ENCODE measurements at places on chromosomes 3 and 15. TPM values are rescaled to one million over a fixed set of nuclear protein-coding genes. Genes with fewer than 3 reads are reported as not detected.

DNA sequence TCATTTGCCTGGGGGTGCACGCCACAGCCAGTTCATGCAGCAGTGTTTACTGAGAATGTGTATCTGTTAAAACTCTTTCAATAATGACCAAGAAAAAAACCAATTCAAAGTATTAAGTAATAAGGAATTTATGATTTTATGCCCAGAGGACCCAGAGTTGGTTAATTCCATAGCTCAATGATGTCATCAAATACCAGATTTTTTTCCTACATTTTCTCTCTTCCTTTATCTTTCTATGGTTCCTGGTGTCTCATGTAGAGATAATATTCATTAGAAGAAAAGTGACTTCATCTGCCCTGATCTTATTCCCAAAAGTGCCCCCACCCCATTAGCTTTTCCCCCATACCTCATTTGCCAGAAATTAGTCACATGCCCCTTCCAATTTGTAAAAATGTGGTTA lies 44.6 kb upstream of the LMCD1 start:
- no peak for DNase-seq

GRCh38 chr15:75114327-75114726 lies 87.4 kb upstream of the C15orf39 start:
- DNase-seq, result no peak

VWA5B2 gene
- polyA plus RNA-seq, result 0.03 TPM

CEP70 gene
- 4.0 TPM for polyA plus RNA-seq

DNA sequence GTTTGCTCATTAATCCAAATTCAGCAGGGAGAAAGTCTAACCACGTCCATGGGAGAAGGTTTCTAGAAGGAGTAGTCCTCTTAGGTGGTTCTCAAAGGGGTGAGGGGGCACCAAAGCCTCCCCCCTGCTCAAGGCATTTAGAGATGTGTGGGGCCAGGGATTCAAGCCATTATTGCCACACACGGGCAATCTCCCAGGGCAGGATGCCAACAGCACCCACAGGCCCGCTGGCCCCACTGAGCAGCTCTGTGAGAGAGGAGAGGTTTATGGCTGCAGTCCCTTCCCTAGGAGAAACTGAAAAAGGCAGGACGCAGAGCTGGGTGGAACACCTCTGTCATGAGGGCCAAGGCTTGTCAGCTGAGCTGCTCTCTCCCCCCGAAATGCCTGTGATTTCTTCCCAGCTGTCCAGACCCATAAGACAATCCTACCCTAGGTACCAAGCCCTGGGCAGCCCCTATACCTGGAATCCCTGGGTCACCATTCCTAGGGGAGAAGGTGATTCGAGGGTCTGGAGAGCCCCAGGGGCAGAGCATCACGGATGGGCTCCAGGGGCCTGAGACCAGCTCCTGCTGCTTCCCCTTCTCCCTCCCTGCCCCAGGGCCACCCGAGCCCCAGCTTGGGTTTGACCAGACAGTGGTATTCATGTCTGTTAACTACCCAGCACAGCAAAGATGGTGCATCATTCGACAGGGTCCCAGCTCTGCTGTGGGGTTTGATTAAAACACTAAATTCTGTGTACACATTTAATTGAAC lies 39.0 kb downstream of the WHAMM start:
- no peak for DNase-seq

PPP1R14D gene
- 0.47 TPM for polyA plus RNA-seq

DNA sequence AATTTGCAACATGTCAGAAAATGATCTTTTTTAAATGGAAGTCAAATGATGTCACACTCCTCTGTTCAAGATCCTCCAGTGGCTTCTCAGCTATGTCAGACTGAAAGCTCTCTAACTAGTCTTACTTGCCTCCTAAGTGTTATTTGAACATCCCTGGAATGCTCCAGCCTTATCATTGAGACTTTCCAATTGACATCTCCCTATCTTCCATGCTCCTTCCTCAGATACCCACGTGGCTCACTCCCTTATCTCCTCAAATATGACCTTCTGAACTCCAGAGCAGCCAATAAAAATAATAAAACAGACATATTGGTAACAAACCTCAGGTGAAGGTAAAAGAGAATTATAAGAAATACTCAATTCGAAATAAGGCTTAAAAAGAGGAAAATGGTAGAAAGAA lies 25.5 kb upstream of the AADAC start:
- no peak for DNase-seq

CFAP92 gene
- 0.20 TPM for polyA plus RNA-seq

NT5DC2 gene
- polyA plus RNA-seq, result 240 TPM
